SK-N-MC (cell line): ENCODE measurements at places on chromosomes 2 and 18.

DNA sequence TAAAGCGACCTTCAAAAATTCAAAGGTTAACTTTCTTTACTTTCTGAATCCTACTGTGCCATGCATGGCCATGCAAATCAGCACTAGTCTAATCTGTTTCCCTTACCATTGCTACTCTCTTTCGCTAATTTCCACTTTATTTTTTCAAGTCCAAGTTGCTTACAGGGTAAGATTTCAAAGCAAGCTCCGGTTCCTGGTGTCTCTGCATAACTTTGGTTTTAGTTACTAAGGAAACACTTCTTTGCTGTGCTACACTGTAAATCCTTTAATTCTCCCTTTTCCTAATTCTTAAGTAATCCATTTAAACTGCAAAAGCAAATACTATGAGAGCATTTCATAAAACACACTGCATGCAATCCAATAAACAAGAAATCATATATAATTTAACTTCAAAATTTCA, 383.5 kb upstream of the LYPD1 start:
- no peak for DNase-seq

DNA sequence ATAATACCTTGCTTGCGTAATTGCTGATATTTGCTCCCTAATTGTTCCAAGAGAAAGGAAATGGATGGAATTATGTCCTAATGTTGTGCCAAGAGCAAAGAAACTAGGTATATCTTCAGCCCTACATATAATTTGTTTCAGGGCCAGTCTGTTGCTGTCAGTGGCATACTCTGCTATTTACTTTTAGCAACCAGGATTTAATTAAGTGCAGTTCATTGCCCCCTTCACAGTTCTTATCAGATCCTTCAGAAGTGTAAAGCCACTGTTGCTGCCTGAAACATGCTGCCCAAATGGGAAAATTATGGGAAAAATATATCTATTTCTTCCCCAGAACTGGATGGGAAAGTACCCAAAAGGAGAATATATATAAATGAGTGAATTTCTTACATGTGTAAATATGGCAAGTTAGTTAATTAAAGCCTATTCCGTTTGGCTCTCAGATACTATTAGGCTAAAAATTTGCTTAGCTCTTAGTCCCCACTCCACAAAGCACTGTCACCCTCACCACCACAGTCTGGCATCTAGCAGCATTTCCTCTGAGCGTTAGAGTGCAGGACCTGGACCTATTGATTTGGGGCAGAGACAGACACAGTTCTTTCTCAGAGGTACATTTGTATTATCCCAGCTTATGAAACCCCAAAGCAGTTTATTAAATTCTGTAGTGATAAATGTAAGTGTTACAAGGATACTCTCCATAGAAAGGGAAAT, 72.8 kb upstream of the DTNA start:
- DNase-seq, result no peak

GRCh38 chr2:215850380-215850779, 163.0 kb downstream of the MREG start:
- DNase-seq, result no peak

- no peak for DNase-seq
Observed at GRCh38 chr2:239821694-239822075, 203.5 kb downstream of the NDUFA10 start.

- no peak for DNase-seq
Observed at GRCh38 chr2:189609853-189610252, 29.3 kb upstream of the SLC40A1 start.

DNA sequence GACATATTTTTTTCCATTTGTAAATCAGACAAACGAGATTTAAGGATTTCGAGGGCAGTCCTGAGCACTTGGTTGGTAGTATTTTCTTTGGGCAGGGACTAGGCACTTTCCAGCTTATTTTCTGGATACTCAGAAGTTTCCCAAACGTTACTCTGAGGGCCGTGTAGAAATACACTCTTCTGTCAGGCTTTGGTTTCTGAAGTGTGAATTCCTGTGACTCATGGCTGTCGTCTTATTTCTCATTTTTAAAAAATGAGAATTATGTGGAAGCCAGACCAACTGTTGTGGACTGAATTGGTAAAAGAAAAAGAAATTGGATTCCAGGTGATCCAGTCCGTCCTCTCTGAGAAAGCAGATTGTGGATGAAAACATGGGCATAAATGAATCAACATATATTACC, 658.6 kb upstream of the FANCL start:
- DNase-seq, result no peak

DNA sequence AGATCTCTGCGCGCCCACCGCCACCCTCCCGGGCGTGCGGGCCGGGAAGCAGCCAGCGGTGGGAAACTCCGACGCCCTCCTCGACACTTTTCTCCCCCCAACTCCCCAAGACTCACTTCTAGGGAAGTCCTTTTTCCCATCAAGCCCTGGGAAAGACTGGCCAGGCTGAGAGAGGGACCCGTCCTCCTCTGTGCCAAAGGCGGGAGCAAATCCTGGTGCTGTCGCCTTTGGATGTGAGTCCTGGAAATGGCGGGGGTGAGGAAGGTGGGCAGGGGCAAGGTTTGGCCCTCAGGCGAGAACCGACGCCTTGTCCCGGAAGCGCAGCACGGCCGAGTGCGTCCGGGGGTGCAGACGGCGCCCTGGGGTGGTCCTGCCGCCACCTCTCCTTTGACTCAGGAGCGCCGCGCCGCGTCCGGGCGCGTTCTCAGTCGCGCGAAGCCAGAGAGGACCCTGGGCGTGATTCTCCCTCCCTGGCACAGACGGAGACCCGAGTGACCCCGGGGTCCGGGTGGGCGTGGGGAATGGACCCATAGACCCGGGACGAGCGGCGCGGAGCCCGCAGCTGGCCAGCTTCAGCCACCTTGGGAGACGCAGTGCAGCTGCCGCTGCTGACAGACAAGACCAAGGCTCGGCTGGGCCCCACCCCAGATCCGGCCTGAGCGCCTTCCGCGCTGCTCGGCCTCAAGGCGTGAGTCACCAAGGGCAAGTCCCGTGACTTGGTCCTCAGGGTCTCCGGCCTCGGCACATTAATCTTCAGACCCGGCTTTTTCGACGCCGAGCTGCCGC, 3.5 kb upstream of the LBX2 start:
- DNase-seq, result no peak

DNA sequence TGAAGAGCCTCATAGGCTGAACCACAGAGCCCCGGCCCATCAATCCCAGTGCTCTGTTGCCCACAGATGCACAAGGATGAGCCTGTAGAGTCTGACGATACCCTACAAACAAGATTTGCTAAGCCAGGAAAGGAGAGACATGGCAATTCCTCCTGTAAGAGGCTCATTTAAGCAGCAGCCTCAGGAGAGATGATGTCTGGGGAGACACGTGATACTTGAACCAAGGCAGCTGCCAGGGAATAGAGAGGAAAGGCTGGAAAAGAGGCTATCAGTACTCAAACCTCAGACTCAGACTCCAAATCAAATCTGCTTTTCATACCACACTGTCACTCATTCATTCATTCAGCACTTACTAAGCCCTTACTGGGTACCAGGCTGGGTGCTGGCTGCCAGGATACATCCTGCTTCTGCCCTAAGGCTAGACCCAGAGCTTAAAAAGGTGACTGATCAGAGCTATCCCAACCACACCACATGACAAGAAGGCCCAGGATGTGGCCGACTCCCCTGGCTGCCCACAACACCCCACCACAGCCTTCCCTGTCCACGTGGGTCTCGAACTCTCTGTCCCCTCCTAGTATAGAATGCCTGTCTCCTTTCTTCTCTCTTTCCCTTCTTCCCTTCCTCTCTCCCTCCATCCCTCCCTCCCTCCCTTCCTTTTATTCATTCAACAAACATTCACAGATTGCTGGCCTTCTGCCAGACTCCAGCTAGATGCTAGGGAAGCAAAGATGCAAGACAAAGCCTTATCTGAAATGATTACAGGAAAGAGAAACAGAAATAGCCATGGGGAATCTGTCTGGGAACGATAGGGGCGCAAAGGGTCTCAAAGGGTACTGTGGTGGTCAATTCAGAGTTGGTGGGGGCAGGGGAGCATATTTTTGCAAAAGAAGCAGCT, 23.4 kb upstream of the KCNK3 start:
- DNase-seq, result no peak

DNA sequence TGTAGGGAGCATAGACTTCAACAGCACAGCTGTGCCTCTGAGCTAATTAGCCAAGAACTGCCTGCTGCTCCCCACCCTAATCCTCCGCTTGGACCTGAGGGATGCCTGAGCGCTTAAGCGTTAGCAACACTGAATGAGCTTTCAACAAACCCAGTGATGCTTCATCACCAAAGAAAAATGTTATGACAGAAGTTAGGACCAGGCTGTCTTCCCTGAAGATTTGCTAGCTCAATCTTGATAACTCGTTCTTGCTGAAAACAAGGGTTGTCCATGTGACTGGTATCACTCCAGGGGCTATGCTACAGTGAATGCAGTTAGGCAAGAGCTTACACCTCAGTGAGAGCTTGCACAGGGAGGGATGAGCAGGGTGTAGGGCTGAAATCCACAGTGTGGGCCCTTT, 190.7 kb upstream of the SIX2 start:
- no peak for DNase-seq

DNA sequence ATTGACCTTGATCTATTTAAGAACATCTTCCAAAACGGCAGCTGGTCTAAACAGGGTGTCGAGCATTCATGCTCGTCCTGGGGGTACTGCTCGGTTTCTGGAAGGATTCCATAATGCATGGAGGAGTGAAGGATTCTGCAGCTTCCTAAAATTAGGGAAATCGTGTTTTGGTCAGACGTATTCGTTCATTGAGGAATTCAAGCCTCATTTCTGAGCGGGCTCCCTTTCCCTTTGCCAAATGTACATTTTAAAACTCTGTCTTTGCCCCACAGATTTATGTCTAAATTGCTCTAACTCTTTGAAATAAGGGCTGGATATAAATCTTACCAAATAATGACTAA, 144.0 kb downstream of the BCL11A start:
- DNase-seq, result no peak

DNA sequence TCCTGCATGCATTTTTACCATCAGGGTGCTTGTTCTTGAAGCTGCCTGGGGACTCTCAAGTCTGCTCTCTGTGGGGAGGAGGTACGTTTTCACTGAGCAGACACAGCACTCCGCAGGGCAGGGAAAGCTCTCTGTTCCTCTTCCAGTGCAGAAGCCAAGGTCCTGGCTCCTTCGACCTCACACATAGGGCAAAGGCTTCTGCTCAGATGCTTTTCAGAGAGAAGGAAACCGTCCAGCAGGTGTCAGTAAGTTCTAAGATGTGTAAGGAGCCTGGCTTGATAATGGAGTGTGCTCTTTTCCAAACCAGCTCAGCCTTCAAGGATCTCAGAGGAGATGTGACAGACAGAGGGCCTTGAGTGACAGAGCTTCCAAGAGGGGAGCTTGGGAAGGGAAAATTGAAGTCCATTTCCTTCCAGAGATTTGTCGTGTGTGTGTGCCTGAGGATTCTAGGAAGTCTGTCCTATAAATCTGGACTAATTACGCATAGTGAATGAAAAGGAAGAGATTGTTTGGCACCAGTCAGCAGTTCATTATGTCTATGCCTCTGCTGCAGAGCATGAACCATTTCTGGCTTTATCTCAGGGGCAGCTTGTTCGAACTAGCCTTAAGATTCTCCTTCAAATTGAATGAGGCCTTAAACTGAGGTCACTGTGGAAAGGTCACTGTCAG, 67.3 kb upstream of the UPP2 start:
- no peak for DNase-seq

DNA sequence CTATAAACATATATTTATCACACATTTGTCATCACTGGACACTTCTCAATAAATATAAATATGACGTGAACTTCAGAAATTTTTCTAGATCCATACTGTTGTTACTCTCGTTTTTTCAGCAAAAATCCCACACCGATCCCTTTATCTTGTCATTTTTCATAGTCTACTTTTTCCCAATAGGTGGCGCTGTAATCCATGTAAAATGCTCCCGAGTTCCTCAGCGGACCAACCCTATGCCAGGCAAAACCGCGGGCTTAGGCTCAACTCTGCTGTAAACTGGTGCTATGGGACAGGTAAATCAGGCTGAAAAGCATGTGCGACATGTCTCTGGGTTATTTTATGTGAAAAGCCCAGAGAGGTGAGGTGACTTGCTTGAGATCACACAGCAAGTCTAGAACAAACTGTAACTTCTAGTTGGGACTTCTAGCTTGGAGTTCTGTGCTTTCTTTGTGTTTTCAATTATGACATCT, 104.0 kb downstream of the COBLL1 start:
- DNase-seq, result peak; percentile 57

- DNase-seq, result no peak
Observed at GRCh38 chr18:48687346-48688042, 148.7 kb downstream of the CTIF start.
